ENCODE measurements at places on chromosomes 7 and 10.

- no peak for DNase-seq
Measured at GRCh38 chr7:118140468-118140867, 43.5 kb upstream of the LSM8 start.

DNA sequence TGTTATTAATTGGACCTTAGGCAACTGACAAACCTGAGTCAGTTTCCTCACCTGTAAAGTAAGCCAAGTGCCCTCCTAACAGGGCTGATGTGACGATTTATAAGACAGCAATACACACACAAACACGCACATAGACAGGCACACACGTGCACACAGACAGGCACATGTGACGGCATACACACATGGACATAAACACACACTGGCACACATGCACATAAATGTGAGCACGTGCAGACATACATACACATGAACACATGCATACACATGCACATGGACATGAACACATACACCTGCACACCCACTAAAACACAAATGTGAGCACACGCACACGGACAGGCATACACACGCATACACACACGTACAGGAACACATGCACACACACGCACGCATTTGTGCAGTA is 148.9 kb downstream of the PRKCQ start:
- no peak for DNase-seq

DNA sequence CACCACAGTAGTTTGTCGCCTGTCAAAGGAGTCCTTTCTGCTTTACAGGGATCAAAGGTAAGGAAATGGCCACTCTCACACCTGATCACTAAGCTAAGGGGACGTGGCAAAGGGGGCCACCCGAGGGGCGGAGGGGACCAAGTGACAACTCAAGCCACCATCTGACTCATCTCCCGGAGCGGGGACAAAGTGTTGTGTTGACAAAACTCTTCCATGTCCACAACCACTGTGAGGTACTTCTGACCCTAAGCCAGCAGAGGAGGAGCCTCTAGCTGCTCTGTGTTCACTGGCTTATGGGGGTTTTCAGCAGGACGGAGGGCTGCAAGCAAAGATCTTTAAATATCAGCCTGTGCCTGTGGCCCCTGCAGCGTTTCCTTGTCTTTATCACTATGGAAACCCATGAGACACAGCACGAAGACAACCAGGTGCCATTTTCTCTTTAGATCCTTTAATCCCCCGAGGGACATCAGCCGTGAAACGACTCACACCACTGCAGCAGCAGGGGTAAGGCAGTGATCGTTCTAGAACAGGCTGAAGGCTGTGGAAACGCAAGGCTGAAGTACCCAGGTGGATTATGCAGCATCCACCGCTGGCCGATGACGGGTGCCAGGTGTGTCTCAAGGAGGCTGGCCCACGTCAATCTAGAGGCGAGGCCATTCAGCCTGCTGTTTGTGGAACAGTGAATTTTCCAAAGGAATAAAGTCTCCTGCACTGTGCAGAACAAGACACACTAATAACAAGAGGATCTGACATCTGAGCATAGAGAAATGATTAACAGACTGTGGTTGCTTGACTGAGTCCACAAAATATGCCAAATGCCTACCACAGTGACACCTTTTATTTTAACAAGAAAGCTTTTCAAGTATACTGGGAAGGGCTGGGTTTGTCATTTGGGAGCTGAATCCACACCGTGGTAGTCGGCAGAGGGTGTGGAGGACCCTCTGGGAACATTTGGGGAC is 26.6 kb upstream of the DDC start:
- no peak for DNase-seq

DNA sequence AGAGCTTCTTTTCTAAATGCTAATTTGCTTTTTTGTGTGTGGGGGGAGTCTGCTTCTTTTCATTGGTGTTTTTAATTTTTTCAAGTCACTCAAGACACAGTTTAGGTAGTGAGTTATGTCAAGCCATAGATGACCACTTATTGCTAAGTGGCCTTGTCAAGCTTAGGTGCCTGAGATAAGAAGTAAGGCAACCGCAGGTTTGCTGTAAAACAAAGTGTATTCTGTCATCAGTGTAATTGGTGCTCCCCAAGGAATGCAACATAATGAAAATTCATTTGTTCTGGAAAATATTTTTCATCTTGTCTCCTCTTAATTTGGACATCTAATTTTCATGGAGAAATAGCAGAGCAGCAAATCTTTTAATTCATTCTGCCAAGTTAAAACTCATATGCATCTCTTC is 249.6 kb downstream of the EXOC4 start:
- no peak for DNase-seq
